NCI-H1694 (cell line): ENCODE measurements at places on chromosomes 13 and 19.

DNA sequence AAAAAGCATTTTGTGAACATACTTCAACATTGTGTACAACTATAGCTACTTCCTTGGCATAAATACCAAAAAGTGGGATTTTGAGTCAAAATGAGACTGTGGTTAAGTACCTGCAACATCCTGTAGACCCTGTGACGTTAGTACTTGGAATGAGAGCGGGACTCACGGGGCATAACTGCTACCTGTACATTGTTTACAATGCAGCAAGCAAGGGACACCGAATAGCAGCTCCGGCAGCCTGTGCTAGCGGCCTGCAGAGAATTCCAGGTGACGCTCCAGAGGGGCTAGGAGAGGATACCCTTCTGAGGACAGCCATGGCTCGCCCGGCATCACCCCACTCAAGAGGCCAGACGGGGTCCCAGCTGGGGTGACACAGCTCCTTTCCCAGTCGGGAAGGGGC is 824 bp upstream of the ZNF331 start:
- DNase-seq: no peak

DNA sequence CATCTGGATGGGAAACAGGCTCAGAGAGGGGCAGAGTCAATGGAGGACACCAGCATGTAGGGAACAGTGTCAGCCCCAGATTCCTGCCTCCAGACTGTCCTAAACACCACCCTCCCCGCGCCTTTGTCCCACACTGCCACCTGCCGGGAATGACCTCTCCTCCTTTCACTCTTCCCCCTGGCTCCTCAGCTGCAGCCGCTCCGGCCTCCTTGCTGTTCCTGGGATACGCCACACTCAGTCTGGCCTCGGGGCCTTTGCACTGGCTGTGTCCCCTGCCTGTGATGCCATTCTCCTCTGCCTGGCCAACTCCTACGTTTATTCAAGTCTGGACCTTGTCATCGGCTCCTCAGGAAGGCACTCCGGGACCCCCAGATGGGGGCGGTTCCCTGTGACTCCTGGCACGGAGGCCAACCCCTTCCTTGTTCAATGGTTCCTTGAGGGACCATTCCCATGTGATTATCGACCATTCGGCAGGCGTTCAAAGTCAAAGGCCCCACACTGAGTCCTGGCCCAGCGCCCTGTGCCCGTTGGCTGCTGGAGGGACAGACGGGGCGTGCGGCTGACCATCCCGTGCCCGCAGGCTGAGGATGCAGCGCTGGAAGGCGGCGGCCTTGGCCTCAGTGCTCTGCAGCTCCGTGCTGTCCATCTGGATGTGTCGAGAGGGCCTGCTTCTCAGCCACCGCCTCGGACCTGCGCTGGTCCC is 15.8 kb downstream of the FUT6 start:
- no peak for DNase-seq

- DNase-seq: no peak
Observed at GRCh38 chr13:23488442-23488841, 54.9 kb upstream of the SACS start.

- DNase-seq: no peak
Observed at GRCh38 chr19:32189956-32190706, 155.3 kb upstream of the ZNF507 start.

DNA sequence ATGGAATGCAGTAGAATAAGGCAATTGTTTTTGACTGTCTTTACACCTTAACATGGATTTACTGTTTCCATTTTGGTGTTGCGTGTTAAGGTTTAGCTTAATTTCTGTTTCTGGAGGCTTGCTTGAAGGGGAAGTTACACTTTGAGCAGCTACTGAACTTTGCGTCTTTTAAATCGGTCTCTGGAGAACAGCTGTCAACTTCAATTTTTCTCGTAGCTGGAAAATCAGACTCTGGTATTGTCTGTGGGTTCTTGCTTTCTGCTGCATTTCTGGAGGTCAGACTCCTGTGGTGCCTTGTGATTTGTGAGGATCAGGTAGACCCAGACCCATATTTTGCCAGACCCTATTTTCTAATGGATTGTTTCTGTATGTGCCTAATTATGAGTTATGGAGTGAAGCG is 146.7 kb downstream of the ATP8A2 start:
- no peak for DNase-seq

DNA sequence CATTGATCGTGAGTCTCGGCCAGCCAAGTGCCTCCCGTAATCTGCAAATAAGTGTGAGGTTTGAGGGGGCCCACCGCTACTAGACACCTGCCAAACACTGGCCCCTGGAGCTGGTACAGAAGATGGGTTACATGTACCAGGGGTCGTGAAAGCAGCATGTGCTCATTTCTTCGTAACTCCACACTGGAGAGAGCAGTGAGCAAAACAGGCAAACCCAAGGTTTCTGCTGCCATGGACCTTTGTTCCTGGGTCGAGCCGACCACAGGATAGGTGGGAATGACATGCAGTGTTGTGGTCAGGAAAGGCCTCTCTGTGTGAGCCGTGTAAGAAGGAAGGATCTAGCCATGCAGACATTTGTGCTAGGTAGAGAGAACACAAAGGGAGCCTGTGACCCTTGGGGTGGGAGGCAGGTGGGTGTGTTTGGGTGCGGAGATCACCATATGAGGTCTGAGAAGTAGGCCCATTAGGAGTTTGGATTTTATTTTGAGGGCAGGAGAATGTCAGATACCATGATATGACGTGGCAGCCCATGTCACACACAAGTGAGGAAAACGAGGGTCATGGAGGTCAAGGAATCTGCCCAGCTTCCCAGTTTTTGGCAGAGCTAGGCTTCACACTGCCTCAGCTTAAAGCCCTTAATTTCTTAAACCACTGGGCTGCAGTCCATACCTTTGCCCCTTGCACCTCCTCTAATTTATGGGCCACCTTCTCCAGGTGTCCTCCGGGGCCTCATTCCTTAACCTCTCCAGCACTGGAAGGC is 919 bp downstream of the GTF3A start:
- no peak for DNase-seq

DNA sequence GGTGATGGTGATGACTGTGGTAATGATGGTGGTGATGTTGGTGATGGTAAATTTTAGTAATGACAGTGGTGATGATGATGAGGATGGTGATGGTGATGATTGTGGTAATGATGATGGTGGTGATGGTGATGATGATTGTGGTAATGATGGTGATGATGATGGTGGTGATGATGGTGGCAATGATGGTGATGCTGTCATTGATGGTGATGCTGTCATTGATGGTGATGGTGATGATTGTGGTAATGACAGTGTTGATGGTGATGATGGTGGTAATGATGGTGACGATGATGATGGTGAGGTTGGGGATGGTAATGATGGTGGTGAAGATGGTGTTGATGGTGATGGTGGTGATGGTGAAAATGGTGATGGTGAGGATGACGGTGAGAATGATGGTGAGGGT is 11.7 kb upstream of the BCAT2 start:
- no peak for DNase-seq

- DNase-seq: no peak
Observed at GRCh38 chr19:1665565-1666047, 13.2 kb upstream of the TCF3 start.

GRCh38 chr19:24054044-24054935 is 32.7 kb upstream of the ZNF254 start:
- DNase-seq: no peak

GRCh38 chr13:40275636-40276035 is 390.8 kb downstream of the FOXO1 start:
- no peak for DNase-seq

GRCh38 chr19:11091703-11092153 is 2.5 kb downstream of the LDLR start:
- no peak for DNase-seq

DNA sequence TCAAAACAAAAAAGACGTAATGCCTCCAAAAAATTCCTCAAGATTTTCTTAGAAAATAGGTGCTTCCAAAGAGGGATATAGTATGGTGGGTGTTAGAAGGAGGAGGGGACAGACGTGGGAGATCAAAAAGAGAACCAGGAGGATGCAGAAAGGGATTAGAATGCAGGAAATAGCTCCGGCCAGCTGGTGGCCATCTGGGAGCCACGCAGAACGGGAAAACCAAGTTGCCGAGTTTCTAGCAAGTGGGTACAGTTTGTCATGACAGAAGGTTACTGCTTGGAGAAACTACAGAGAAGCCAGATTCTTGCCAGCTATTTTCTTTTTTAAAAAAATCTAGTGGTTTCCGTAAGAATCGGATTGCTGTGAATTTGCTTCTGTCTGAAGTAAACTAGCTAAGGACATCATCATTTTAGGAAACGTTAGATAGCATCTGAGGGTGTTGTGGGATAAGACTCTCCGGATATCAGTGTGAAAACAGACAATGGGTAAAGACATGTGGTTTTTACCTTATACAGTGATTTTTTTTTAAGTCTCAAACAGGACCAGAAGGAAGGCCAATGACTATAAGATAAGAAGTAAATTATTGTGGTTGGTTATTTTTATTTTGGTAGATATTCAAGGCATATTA is 104.9 kb downstream of the HSPH1 start:
- DNase-seq: no peak

DNA sequence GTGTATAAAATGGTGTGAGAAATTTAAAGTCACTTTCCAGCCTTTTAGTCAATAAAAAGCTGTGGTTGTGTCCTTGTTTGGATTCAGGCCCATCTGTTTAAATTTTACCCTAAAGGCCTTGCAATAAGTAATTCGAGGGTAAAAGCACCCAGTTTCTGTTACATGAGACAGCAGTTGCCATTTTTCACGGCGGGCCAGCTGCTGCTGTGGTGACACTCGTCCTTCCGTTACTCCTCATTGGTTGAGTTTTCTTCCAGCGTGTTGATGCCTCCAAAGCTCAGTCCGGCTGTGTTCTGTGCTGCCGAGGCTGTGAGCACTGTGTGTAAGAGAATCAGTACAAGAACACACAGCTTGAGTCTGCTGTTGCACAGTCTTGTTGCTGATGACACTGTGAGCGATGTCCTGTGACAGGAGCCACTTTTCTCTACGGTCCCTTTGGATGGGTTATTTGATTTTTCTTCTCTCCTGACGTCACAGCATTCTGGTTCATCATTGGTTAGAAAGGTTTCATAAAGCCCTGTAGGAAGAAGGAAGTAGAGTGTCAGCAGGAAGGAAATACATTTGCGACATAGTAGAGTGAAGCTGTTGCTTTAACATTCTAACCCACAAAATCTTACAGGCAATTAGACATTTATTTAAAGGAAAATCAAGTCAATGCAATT is 602.5 kb upstream of the ARGLU1 start:
- peak; percentile 8 for DNase-seq

GRCh38 chr13:100175803-100176182 is 86.9 kb downstream of the PCCA start:
- DNase-seq: no peak

DNA sequence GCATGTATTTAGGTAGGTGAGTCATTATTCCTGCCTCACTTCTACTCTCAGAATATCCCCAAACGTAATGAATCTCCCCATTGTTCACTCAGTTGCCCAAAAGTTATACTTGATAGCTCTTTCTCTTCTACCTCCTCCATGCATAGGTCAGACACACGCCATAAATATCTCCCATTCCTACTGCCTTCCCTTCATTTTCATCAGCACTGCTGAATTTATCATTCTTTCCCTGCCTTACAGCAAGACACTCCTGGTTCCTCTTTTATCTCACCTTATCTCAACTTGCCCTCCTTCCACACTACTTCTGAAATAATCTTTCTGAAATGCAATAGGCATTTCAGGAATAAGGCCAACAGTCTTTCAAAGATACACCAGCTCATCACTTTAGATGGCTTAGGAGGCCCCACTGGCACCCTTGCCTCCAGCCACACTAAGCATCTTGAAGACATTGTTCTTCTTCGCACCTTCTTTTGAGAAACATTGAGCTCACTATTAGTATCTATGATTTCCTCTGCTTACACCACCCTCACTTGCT is 333.9 kb downstream of the MYO16 start:
- no peak for DNase-seq

DNA sequence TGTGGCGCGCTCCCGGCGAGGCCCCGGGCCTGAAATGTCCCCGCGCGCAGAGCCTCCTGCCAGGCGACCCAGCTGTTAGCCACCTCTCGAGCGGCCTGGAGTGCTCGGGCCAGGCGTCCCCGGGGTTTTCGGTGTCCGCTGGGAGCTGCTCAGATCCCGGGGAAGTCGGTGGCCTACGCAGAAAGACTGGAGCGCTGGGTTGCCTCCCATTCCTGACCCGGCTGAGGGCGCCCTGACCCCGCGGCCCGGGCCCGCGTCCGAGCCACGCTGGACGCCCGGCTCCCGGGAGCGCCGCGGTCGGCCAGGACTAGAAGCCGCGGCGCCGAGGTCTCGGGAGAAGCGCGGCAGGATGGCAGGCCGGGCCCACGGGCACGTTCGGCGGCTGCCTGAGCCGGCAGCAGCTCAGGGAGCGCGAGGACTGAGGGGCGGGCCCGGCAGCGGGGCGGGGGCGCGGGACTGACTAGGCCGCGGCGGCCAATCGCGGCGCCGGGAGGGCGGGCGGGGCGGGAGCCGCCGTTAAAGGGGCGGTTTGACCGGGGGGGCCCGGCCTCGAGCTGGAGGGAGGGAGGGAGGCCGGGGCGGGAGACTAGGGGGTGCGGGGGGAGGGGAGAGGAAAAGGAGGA is 1.3 kb upstream of the ZIC2 start:
- peak; percentile 72 for DNase-seq

DNA sequence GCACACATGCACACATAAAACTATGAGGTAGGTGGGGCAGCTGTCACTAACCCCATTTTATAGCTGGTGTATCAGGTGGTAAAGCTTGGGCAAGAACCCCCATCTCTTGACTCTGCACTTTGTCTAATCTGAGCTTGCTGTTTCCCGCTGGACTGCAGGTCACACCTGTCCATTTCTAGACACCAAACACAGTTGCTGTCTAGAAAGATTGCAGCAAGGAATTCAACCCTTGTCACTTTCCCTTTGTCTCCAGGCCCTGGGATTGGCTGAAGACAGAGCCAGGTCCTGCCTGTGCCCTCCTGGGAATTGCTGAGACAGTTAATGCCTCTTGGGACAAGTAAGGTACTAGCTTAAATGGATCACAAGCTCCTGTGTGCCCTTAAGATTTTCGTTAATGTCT is 83.8 kb downstream of the RNASEH2B start:
- DNase-seq: no peak

GRCh38 chr13:83546476-83546875 is 335.8 kb downstream of the SLITRK1 start:
- DNase-seq: no peak

DNA sequence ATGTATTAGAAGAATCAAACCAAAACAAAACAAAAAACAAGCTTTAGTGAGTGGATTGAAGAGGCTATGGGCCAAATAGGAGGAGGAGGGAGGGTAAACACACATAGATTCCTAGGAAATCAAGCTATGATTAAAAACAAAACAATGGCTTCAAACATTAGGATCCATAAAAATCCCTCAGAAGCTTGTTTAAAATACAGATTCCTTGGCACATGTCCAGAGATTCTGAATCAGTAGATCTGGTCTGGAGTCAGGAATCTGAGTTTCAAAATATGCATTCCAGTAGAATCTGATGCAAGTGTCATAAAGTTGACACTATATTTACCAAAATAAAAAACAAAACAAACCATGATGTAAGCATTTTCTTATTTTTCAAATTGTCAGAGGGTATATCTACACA is 692.8 kb upstream of the SGCG start:
- no peak for DNase-seq

GRCh38 chr19:35383536-35383935 is 12.7 kb downstream of the GPR42 start:
- no peak for DNase-seq

- no peak for DNase-seq
Observed at GRCh38 chr19:50718255-50719118, 1.1 kb downstream of the SHANK1 start.
